ENCODE measurements at places on chromosomes 7 and 10. TPM values are rescaled to one million over a fixed set of nuclear protein-coding genes. Genes with fewer than 3 reads are reported as not detected.

- no peak for DNase-seq
These were observed 34.8 kb downstream of the CDH23 start for GRCh38 chr10:71431239-71432100.

GRCh38 chr10:128631801-128632241 lies 505.6 kb upstream of the MKI67 start:
- DNase-seq = no peak

GRCh38 chr7:68821846-68822245 lies 776.4 kb upstream of the AUTS2 start:
- DNase-seq = no peak

DNA sequence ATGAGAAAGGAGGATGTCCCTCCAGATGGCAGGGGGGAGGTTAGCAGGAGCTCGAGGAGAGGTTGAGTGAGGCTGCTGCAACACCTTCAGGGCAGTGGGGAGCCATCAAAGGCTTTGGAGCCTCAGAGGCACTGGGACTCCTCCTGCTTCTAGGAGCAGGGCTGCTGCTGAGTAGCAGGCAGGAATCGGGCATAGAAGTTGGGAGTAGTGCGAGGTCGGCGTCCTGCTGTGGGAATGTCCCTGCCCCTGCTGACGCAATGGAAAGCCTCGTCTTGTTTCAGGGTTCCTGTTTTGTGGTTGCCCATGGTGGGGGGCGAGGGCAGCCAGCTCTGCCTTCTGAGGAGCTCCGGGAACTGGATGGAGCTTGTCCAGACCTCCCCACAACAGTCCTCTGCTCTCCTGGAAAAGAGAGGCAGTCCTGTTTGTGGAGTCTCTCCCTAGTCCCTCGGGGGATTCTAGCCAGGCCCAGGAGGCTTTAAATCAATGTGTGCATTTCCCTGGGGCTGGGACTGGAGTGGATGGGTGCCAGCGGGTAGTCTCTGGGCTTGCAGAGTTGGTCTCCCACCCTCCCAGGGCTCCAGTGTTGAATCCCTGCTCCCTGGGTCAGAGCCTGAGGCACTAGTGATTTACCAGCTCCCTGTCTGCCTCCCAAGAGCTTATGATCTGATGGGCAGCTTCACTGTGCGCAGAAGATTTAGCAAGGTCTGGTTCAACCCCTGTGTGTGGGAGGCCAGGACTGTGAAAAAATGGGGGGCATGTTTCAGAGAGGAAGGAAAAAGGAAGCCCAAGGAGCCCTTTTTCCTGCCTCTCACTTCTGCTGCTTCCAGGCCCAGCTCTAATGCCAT lies 98.7 kb upstream of the PPIF start:
- no peak for DNase-seq

GRCh38 chr7:35483568-35483967 lies 211.4 kb downstream of the HERPUD2 start:
- no peak for DNase-seq

DNA sequence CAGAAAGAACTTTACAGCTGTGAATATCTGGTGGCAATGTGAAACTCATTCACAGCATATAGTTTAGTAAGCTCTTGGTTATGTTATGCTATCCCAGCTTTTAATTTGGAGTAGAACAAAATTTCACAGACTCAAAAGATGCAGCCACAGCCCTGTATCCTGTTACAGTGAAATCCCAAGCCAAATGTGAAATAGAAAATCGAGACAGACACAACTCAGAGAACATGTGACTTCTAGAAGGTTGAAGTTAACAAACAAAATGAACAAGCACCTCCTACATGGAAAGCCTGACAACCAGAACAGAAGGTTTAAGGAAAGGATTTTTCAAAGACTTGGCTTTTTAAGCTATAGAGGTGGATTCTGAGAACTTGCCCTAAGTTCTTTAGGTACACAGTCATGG lies 39.6 kb downstream of the JAZF1 start:
- DNase-seq = no peak

DNA sequence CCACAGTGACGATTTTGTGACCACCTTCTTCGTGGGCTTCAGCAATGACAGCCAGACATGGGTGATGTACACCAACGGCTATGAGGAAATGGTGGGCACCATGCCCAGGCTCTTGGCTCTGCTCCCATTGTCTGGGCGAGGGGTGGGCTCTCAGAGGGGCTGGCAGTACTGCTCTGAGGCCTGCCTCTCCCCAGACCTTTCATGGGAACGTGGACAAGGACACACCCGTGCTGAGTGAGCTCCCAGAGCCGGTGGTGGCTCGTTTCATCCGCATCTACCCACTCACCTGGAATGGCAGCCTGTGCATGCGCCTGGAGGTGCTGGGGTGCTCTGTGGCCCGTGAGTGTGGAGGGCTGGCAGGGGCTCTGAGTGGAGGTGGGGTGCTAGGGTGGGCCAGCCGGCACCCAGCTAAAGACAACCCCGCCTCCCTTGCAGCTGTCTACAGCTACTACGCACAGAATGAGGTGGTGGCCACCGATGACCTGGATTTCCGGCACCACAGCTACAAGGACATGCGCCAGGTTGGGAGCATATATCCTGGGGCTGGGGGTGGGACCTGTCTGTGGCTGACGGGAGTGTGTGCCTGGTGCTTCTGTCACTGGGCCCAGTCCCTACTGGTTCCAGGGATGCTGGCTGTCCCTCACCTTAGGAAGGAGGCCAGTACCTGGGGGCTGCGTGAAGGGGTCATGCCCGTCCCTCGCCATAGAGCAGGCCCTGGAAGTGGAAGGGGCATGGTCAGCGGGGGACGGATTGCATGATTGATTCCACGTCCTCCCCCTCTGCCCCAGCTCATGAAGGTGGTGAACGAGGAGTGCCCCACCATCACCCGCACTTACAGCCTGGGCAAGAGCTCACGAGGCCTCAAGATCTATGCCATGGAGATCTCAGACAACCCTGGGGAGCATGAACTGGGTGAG lies 6.8 kb downstream of the AEBP1 start:
- no peak for DNase-seq

DNA sequence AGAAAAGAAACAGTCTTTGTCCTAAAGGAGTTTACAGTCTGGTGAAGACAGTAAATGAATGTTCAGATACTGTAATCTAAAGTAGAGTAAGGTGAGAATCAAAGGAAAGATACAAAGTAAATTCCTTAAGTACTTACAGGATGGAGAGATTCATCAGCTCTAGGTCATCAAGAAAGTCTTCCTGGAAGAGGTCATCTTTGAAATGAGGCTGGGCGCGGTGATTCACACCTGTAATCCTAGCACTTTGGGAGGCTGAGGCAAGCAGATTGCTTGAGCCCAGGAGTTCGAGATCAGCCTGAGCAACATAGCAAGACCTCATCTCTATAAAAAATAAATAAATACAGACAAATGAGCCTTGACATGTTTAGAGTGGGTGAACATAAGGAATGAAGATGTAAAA lies 18.3 kb downstream of the FHIP2A start:
- DNase-seq = no peak

DNA sequence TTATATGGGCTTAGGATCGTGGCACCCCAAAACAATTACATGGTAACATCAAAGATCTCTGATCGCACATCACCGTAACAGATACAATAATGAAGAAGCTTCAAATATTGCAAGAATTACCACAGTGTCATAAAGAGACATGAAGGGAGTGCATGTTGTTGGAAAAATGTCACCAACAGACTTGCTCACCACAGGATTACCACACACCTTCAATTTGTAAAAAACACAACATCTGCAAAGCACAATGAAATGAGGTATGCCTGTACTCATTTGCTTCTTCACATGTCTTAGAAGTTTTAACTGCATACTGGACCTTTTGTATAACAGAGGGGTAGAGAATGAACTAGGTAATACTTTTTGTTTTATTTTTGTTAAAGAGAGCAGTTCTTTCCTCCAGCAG lies 96.6 kb downstream of the TPST1 start:
- DNase-seq = no peak

- DNase-seq = no peak
These were observed 143.3 kb downstream of the KCNMA1 start for GRCh38 chr10:77494327-77494726.

DNA sequence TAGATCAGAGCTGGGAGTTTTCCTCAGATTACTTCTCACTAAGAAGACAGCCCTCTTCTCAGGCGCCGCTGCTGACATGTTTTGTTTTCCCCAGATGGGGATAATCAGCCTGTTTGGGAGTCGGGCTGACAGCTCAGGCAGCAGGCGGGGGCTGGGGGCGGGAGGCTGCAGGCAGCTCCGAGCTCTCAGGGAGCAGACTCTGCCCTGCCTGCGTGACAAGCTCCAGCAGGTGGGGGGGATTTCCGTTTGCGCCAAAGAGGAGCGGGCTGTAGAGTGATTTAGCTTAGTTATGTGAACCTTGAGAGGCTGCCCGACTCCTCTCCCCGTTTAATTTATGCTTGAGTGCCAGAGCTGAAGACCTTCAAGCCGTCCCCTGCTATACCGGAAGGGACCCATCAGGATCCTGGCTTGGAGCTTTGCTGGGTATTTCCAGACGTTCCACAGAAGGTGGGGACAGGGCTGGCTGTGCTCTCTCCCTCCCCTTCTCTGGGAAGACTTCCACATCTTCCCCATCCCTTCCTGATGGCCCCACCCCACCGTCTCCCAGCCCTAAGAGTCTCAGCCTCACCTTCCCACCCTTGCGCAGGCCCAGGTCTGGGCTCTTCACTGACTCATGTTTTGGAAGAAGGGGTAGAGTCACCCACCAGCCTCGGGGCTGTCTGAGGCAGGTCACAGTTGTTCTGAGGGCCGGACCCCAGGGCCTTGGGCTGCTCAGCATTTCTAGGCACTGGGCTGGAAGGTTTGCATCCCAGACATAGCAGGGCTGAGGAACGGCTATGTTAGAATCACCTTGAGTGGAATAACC lies 24.7 kb upstream of the ADCYAP1R1 start:
- DNase-seq = no peak

GRCh38 chr10:126014309-126014708 lies 117.9 kb downstream of the FANK1 start:
- DNase-seq = peak; percentile 86

GRCh38 chr10:119355930-119356329 lies 148.6 kb downstream of the GRK5 start:
- DNase-seq = no peak

- DNase-seq = no peak
These were observed 4.4 kb upstream of the ST7 start for GRCh38 chr7:116948934-116949333.

GRCh38 chr7:27901028-27901760 lies 161.2 kb downstream of the TAX1BP1 start:
- DNase-seq = peak; percentile 14

GRCh38 chr10:22111260-22111659 lies 106.6 kb downstream of the EBLN1 start:
- DNase-seq = no peak

- no peak for DNase-seq
These were observed 66.9 kb downstream of the NXPH1 start for GRCh38 chr7:8500286-8500685.

DNA sequence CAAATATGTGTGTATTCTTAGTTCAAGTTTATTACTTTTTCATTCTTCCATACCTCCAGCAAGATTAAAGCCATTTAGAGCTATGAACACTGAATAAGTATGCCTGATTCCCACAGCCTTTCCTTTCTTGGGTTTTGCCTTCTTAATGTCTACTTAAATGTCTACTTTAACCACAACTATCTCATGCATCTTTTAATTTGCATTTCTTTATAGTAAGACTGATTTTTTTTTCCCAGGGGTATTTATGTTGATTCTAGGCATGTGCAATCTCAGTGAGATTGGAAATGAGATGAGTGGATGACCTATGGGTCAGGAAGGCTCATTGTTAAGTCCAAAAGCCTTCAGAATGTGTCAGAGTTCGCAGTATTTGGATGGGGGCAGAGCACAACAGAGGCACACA lies 3.6 kb downstream of the PCBD1 start:
- no peak for DNase-seq

- no peak for DNase-seq
These were observed 61.3 kb downstream of the AKR1D1 start for GRCh38 chr7:138137423-138138171.

DNA sequence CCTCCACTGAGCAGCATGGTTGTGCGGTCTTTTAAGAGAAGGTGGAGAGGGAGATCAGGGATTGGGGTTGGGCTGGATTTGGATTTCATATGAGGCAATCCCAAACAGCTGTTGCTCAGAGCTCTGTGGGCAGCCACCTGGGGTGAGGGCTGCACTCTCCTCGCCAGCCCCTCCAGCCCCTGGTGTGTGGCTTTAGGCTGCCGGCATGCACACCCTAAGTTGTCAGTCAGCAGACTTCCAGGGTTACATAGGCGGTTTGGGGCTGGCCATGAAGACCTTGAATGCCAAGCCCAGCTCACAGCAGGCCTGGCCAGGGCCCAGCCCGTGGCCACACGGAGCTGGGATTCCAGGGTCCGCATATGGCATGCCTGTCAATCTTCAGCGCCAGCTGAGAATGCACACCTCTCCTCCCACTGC lies 54.8 kb downstream of the ZMIZ1 start:
- no peak for DNase-seq

DNA sequence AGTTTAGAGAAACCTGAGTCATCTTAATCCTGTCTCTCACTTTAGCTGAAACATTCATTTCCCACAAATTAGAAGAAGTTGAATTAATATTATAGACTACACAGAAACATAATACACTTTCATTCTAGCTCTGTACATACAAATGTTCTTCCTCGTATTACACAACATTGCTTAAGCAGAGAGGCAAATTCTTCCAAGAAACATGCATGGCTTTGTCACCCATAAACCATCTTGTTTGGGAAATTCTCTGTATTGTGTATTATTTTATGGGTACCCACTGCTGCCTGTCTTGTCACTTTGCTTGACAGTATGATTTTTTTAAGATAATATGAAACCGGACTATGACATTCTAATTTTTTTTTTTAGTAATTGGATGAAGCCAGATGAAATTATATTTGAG lies 104.0 kb downstream of the SRI start:
- no peak for DNase-seq

- no peak for DNase-seq
These were observed 414.7 kb upstream of the SEMA3C start for GRCh38 chr7:81333536-81333935.

GRCh38 chr10:68558478-68558877 lies 1.7 kb upstream of the TET1 start:
- no peak for DNase-seq

DNA sequence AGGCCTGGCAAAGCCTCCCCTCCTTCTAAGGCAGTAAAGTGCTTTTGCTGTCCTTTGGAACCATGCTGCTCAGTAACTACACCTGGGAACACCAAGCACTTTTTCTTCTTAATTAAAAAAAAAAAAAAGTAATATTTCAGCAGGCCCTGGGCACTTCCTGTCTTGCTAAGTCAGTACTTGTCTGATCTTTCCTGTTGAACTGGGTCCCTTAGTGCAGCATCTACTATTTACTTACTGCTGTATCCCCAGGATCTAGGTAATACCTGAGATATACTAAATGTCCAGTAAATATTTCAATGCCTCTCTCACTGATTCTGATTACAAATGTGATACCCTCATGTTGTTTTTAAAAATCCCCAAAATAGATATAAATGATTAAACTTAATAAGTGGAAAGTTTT lies 77.4 kb downstream of the PPP1R3C start:
- DNase-seq = no peak

GRCh38 chr10:110897184-110897583 lies 21.8 kb downstream of the BBIP1 start:
- DNase-seq = no peak

Gene SUFU
- 8.9 TPM for total RNA-seq

Gene RNF32
- 0.75 TPM for total RNA-seq

Gene THNSL1
- total RNA-seq = 4.6 TPM

Gene PLEKHS1
- not detected for total RNA-seq

Gene FXYD4
- not detected for total RNA-seq

Gene VSTM4
- total RNA-seq = 0.50 TPM

Gene SYT15B
- 0.21 TPM for total RNA-seq

Gene KLLN
- total RNA-seq = 1.0 TPM

Gene HMX2
- total RNA-seq = 0.34 TPM

Gene VWDE
- total RNA-seq = 1.4 TPM

Gene IDI2
- not detected for total RNA-seq
